H4 (cell line): ENCODE measurements at places on chromosomes 7 and 10.
A peak's percentile ranks its signal among the peaks of the same experiment; 100 is the strongest.

GRCh38 chr10:121990015-121990677 is 1.2 kb downstream of the TACC2 start:
- DNase-seq = no peak

GRCh38 chr7:1749864-1750466 is 79.9 kb downstream of the ELFN1 start:
- DNase-seq = no peak

- DNase-seq = no peak
These were observed 31.1 kb downstream of the ENKUR start for GRCh38 chr10:24984906-24985305.

DNA sequence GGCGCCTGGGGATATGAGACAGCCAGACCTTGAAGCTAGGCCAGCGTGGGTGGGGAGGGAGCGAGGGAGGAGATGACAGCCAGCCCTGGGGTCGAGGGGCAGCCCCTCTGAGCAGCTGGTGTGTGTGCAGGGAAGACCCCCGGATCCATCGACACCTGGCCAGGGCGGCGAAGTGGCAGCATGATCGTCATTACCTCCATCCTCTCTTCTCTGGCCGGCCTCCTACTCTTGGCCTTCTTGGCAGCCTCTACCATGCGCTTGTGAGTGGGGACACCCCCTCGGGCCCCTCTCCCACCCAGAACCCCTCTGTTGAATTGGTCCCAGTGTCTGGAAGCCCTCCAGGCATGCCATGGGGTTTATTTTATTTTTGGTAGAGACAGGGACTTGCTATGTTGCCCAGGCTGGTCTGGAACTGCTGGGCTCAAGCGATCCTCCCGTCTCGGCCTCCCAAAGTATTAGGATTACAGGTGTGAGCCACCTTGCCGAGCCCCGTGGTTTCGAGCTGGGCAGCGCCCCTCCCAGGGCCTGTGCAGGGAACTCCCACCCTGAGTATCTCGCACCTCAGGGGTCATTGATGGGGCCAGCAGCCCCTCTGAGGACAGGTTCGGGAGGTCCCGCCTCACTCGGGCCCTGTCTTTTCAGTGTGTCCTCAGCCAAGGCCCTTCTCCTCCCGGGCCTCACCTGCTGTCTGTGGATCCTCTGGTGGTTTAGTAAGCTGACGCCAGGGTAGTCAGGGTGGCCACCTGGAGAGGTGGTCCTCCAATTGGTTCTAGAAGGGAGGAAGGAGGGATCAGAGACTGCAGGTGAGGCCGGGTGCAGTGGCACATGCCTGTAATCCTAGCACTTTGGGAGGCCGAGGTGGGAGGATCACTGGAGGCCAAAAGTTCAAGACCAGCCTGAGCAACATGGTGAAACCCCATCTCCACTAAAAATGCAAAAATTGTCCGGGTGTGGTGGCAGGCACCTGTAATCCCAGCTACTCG is 3.8 kb downstream of the UPK3B start:
- DNase-seq = no peak

- no peak for DNase-seq
These were observed 398.5 kb downstream of the REEP3 start for GRCh38 chr10:63919575-63920279.

DNA sequence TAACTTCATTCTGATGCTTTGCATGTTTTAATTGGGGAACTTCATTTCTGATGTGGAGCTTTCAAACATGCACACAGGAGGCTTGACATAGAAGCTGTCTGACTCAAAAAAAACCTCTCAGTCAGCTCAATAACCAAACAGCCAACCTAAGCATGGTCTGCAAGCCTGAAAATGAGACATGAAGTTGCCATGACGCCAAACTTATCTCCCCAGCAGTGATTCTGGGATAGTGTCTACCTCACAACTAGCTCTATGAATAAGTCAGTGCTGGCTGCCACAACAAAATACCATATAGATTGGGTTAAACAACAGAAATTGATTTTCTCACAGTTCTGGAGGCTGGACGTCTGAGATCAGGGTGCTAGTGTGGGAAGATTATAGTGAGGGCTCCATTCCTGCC is 244.2 kb downstream of the CCDC3 start:
- DNase-seq = no peak

GRCh38 chr7:51249991-51250390 is 66.6 kb downstream of the COBL start:
- no peak for DNase-seq

- DNase-seq = no peak
These were observed 230.4 kb downstream of the TNS3 start for GRCh38 chr7:47351233-47352154.

GRCh38 chr7:26169271-26169670 is 17.3 kb downstream of the NFE2L3 start:
- DNase-seq = no peak

DNA sequence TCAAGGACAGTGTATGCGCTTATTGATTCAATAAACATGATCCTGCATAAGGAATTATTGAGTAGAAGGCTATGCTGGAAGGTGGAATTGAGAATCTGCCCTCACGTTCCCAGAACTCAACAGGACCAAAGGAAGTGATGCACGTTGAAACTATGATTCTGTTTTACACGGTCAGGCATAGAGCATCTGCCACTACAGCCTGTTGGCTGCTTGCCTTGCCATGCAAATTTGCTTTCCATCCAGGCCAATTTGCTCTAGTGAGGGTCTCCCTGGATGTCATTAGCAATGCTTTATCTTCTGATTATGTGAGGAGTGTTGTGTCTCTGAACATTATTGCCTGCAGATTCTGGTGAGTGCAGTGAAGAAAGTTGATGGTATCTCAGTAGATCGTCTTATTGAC is 132.9 kb downstream of the ADRA2A start:
- DNase-seq = no peak

DNA sequence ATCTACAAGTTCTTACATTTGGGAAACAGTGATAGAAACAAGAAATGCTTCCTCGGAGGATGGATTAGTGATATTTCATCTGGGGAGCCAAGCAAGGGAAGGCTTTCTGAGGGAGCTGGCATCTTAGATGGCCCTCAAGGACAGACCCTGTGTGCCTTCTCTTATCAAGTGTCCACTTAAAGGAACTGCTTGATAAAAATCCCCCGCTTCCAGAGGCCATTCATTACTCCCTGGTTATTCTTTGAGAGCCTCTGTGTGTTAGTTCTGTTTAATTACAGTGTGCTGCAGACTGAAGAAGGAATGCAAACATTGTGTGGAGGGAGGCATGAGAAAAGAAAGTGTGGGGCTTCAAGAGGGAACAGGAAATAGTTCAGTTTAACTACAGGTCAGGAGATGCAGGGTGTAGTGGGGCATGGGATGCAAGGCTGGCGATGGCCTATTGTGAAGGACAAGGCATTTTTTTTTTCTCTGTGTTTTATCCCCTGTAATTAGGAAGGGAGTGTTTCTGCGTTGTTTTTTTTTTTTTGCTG is 145.4 kb downstream of the SNX10 start:
- no peak for DNase-seq

DNA sequence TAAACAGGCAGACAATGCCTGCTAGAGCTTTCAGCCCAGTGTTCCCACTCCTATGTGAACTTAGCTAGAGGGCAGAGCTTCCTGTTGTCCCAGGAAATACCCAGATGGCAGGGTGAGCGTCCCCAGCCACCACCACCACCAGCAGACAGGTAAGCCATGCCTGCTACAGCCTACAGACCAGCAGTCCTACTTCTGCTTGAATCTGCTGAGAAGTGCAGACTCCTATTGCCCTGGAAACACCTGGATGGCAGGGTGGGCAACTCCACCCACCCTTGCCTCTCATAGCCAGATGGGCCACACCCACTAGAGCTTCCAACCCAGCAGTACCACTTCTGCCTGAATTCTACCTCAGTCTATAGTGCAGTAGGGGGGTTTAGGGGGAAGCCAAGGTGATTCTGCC is 64.4 kb downstream of the FBXL13 start:
- no peak for DNase-seq

- no peak for DNase-seq
These were observed at the start of gene AKR1C8 for GRCh38 chr10:5184987-5185775. Gene AKR1C8 (minus strand): TSS chr10:5185150. CDS start chr10:5185104, 46 bp downstream.

DNA sequence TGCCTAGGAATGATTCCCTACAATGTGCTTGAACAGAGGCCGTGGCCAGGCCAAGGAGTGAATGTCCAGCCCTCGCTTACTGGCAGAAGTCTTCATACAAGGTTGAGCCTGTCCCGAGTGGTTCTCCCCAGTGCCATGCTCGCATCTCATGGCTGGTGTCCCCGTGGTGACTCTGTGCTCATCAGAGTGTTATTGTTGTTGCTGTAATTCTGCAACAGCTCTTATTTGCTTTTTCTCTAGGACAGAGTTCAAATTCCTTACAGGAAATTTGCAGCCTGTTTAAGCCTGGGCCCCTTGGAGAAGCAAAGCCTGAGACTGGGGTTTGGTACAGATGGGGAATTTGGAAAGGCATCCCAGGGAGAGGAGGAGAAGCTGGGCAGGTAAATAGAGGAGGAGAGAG is 157.7 kb upstream of the PRR15 start:
- no peak for DNase-seq

GRCh38 chr10:121596689-121597503 is 1.3 kb downstream of the FGFR2 start:
- no peak for DNase-seq

DNA sequence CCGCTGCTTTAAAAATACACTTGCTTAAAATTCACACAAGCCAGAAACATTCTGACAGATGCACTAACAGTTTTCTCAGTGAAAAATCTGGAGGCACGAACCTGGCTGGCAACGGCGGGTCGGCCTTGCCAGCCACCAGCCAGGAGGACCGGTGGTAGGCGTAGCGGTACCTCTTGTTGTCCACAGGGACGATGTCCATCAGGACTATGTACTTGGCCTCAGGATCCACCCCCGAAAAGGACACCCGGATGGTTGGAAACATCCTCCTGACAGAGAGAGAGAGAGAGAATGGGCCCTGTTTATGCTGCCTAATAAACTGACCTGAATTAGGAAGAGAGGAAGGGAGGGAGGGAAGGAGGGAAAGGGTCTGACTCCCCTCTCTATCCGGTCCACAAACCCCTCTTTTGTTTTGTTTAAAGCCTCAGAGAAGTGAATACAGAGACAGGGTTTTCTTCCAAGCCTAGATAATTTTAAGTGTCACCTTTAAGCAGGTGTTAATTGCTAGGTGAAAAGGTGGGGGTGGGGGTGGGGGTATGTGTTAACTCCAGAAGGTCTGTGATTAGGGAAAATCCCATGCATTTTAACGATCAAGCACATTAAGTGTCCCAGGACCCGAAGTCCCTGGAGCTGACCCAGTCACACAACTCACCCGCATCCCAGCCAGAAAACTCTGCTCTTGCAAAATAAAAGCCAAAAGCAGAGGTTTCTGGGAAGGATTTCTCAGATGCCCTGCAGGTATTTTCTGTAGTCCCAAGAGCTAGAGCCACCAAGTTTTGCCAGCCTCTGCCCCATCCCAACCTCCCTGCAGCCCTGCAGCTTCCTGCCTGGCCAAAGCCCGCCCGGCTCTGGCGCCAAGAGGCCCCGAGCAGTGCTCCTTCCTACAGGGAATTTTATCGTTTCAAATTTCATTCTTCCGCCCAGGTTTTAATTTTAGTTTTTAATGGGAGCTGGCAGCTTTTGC is 5.0 kb downstream of the TBX20 start:
- DNase-seq = no peak

DNA sequence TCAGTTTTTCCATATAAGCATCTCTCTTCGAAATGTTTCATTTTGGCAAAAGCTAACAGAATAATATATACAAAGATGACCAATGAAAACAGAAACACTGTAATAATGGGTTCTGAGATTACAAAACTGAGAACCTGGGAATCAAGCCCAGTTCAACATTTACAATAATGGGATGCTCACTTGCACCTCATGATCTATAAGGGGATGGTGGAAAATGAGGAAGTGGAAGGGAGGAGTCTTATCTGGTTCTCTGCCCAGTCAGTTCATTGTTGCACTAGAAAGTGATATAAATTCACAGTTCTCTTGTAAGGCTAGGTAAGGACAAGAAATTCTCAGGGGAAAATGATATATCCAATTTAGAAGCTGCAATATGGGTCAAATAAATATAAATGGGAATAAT is 31.7 kb upstream of the RHOBTB1 start:
- no peak for DNase-seq

- peak; percentile 14 for DNase-seq
These were observed 724 bp downstream of the CAPZA2 start for GRCh38 chr7:116862951-116863670.

DNA sequence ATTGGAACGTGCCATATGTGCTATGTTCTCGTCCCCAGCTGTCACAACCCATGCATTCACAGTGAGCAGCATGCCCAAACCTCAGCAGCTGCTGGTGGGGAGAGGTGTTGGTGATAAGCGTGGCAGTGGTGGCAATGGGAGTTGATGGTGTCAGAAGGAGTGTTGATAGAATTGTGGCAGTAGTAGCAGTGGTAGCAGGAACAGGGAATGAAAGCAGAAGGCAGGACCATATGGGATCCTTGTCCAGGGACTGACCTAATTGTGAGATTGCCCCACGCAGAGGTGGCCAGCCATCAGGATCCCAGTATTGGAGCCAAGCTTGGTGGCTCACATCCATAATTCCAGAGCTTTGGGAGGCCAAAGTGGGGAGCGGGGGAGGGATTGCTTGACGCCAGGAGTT is 276.3 kb downstream of the GALNT17 start:
- DNase-seq = no peak

DNA sequence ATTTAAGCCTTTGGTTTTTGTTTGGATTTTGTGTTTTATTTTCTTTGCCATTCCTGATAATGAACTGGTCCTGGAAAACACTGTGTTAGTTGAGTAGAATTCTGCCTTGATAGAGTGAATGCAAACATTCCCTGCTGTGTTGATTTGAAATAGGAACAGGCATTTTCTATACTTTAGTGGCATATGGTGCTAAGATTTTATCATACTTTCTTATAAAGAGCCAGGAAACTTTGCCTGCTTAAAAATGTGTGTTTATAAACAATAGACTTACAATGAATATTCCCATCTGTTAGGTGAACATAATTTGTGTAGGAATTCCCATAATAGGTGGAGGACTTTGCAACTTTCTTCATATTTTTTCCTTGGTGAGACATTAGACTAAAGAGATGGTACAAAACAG is 333.3 kb downstream of the SDK1 start:
- DNase-seq = no peak

- DNase-seq = no peak
These were observed 3.0 kb downstream of the GSAP start for GRCh38 chr7:77413128-77413527.

- no peak for DNase-seq
These were observed 217.5 kb downstream of the SNX13 start for GRCh38 chr7:17722798-17723197.

GRCh38 chr7:22488643-22489462 is 11.1 kb downstream of the STEAP1B start:
- peak; percentile 86 for DNase-seq

DNA sequence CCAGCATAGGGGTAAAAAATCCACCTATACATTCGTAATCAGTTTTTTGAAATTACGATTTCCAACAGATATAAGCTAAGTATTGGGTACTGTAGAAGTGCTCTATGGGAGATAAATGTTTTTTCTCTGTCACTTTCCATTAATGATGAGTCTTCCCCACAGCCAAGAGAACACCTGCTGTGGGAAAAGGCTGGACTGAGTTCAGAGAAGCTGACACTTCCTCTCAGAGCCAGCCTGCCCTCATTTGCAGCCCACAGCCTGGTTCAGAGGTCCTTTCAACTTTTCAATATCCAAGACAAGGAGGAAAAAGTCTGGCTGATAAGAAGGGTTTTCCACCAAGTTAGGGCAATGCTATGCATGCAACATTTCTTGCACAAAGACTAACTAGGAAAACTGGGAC is 64.5 kb upstream of the DNAJB12 start:
- no peak for DNase-seq
